ENCODE measurements at places on chromosomes 1 and 21.

- DNase-seq: no peak
These were observed 21.0 kb downstream of the KCNAB2 start for GRCh38 chr1:6066680-6067079.

GRCh38 chr1:67149179-67149770, 14.5 kb upstream of the C1orf141 start:
- peak; percentile 78 for DNase-seq

DNA sequence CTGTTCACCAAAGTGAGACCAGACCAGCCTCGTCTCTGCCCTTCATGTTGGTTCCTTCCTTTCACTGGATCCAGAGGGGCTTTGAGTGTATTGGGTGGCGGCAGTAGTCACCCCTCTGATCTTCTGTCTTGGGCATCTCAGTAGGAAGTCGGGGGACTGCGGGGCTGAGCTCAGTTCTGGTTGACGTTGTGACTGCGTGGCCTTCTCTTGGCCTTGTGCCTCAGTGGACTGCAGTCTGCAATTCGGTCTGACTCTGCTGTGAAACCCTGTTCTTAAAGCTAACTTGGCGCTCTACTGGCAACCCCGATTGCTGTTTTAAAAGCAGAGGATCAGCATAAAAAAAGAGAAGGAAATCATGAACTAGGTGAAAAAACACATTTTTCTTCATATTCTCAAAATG, 56.7 kb downstream of the SLC37A1 start:
- no peak for DNase-seq

GRCh38 chr1:210536254-210536961, 207.7 kb downstream of the HHAT start:
- no peak for DNase-seq

DNA sequence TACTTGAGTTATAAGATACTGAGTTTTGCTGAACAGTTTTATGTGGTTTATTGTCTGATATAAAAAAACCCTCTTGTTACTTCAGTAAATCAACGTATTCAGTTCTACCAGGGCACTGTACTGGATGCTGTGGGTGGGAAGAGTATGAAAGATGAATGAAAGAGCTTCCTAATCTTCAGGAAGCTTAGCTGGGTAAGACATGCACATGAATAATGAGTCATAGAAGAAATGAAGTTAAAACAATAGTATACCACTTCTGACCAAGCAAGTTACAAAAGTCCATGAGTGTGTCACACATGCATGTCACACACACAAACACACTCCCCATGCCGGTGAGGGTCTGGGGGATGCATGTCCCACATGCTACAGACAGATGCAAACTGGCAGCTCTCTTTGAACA, 105.9 kb downstream of the SIPA1L2 start:
- peak; percentile 43 for DNase-seq

- no peak for DNase-seq
These were observed 7.4 kb downstream of the PAXBP1 start for GRCh38 chr21:32764186-32764585.

GRCh38 chr1:89600451-89601224, 32.3 kb upstream of the LRRC8C start:
- no peak for DNase-seq

DNA sequence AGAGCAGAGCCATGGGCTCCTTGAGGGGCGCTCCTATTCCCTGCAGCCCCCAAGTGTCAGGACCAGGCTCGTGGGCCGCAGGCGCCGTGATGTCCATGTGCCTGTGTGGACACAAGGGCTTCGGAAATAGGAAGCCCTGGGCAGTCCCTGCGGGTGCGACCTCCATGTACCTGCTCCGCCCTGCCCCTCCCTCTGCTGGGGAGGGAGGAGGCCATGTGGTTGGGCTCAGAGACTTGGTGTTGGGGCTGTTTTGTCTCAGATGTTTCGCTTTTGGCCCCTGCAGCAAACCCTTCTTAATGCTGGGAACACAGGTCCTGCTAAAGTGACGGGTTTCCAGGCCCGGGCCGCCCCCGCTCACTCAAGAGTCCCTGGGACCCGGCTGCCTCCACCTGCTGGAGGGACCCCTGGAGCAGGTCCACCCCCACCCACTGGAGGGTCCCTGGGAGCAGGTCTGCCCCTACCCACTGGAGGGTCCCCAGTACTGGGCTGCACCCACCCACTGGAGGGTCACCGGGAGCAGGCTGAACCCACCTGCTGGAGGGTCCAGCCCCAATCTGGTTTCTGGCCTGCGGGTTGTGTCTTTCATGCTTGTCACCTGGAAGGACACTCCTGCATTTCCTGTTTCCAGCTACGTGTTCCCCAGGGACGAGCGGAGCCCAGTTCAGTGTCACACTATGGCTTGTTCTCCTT, 156.5 kb downstream of the PEX14 start:
- DNase-seq: no peak

- DNase-seq: no peak
These were observed 27.6 kb downstream of the CSMD2 start for GRCh38 chr1:34137411-34137810.

- DNase-seq: no peak
These were observed 108.1 kb downstream of the ATG4C start for GRCh38 chr1:62891956-62892562.

DNA sequence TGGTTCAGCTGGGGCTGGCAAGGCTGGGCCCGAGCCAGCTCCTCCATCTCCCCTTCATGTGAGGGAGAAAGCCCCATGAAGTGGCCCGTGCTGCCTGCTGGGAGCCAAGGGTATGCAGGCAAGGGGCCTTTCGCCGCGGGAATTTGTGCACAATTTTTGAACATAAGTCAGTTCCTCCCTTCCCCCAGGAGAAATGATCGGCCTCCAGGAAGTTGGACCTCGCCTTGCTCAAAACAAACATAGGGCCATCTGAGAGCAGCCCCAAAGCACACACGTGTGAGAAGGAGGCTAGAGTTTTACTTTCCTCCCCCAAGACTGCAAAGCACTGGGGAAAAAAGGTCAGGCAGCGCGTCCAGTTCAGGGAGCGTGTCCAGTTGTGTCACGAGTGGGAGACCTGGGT, 64.7 kb downstream of the PRDM16 start:
- no peak for DNase-seq

DNA sequence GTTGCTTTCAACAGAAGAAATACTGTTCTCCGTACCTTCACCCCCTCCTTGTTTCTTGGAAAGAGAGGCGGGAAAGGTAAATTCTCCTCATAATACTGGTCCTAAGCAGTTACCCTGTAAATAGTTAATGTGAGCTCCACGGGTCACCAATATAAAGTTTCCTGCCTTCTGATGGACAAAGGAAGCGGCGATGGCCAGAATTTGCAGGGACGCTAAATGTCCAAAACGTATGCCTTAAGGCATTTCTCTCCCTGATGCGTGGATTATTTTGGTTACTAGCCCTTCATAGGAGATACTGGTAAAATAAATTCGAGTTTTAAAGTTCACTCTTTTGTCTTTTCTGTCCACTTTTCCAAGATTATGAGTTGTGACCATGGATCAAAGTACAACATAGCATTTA, 898 bp upstream of the PTGS2 start:
- peak; percentile 35 for DNase-seq
